ENCODE measurements at places on chromosomes 5 and 9.

DNA sequence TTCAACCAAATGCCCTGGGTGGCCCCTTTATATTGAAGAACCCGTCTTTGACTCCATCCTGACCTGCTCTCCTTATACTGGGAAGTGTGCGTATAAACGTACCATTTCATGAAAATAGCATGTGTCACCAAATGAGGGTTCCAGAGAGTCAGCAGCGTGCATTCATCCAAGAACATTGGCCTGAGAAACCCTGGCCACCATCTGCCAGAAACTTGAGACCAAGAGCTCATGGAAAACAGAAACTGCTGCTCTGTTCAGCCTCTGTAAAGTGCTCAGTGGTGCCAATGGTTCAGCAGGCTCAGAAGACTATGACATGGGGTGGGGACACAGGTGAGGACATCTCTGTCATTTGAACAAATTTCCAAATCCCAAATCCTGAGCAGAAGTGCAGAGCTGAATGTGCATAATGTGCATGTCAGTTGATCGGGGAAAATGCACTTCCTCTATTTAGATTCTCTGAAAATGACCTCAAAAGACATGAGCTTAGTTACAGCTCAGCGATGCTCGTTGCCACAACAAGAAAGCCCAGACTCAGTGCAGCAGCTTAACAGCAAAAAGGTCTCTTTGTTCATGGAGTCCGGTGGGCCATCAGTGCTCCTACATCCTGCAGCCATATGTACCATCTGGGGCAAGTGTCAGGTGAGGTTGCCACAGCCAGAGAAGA, 176.1 kb downstream of the ATPSCKMT start:
- no peak for DNase-seq

GRCh38 chr5:128378632-128379031, 159.4 kb downstream of the FBN2 start:
- no peak for DNase-seq

DNA sequence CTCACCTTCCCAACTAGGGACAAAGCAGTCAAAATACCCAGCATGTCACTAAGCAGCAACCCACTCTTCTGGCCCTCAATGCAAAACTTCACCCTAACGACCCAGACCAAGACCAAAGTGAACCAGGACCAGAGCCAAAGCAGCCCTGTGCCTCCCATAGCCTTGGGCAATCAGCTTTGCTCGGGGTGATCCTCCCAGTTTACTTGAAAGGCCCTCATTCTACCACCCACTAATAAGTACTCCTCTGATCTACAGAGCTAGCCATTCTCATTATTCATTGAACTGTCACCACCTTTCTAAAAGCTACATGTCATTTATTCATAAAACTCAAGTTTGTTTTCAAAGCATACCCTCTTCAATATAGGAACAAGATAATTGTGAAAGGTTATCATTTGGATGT, 221.0 kb downstream of the FRMD3 start:
- no peak for DNase-seq

GRCh38 chr5:178083922-178084321, 29.4 kb upstream of the N4BP3 start:
- no peak for DNase-seq

Measured in erythroblast (primary cell).